ENCODE measurements at places on chromosomes 12 and 14.

DNA sequence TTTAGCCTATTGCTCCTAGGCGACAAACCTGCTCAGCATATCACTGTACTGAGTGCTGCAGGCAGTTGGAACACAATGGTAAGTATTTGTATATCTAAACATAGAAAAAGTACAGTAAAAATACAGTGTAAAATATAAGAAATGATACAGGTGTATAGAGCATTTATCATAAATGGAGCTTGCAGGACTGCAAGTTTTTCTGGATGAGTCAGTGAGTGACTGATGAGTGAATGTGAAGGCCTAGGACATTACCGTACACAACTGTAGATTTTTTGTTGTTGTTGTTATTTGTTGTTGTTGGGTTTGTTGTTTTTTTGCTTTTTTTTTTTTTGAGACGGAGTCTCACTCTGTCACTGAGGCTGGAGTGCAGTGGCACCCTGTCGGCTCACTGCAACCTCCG, 33.4 kb downstream of the PNMA1 start:
- DNase-seq = no peak

- peak; percentile 73 for DNase-seq
Observed at GRCh38 chr12:80412343-80412953, 31.6 kb upstream of the PTPRQ start.

DNA sequence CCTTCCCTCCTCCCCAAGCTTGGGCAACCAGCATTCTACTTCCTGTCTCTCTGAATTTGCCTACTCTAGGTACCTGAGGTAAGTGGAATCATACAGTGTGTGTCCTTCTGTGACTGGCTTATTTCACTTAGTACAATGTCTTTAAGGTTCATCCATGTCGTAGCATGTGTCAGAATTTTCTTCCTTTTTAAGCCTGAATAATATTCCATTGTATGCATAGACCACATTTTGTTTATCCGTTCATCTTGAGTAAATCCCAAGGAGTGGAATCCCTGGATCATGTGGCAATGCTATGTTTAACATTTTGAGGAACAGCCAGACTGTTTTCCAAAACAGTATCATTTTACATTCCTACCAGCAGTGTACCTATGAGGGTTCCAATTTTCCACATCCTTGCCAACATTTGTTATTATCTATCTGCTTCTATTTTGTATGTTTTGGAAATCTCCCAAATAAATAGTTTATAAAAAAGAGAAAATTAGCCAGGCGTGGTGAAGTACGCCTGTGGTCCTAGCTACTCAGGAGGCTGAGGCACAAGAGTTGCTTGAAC, 12.4 kb downstream of the HSP90AA1 start:
- DNase-seq = no peak

DNA sequence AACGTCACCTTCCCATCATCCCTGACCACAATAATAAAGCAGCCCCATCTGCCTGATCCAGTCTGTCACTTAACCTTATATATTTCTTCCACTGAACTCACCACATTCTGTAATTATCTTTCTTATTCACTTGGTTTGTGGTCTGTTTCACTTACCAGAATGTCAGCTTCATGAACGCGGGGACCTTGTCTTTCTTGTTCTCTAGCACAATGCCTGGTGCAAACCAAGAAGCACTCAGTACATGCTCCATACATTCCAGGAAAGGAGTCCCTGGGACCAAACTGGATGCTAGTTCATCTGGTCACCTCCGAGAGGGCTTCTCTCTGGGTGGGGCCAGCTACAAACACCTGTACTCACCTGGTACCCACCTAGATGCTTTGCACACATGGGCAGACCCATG, 17.4 kb upstream of the ANKRD33 start:
- DNase-seq = no peak

DNA sequence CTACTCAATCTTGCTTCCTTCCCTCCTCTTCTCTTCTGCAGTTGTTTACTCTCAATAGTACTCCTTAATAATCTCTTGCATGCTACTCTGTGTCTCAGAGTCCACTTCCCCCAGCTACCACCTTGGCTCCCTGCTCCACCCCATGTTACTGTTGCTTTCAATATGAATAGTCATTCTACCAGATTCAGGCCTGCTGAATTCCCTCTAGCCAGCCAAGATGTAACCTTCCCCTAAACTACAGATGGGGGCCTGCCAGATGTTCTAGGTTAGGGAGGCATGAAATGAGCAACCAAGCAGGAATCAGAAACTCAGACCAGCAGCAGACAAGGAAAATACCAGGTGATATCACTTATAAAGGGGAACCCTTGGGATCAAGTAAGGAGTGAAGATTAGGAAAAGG, 392.1 kb upstream of the DDHD1 start:
- DNase-seq = no peak

DNA sequence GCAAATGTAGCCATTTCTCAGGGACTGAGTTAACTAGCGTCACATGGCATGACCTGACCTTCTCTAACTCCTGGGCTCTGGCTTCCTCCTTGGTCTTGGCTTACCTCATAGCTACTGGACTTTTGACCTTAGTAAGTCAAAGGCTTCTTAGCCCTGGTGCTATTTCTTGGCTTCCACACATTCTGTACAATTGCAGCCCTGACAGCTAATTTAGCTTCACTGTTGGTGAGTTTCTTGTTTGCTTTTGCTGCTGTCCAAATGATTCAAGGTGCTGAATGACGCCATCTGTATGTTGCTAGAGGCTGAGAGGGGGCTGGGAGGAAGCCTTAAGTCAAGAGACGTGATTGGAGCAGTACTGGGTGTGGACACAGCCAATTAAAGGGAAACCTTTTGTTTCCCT, 202.7 kb downstream of the PRKD1 start:
- DNase-seq = no peak

GRCh38 chr12:39763071-39763889, 143.7 kb upstream of the ABCD2 start:
- no peak for DNase-seq

- DNase-seq = no peak
Observed at GRCh38 chr12:40566271-40566670, 126.0 kb upstream of the CNTN1 start.

DNA sequence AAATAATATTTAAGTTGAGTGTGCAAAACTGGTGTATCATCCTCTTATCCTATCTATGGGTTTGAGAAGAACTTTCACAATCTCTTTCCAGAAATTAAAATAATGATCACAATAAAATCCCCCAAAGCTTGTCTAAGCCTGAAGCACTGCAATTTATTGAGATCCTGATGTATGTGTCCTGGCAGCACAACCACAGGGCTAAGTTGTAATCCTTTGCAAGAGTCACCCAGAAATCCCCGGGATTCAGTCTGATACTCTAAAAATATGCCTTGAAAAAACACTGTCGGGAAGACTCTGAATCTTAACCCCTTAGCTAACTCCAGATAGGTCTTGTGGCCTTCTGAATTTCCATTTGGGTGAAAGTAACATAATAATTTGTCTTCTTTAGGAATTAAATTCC, 40.3 kb upstream of the STXBP6 start:
- DNase-seq = no peak

DNA sequence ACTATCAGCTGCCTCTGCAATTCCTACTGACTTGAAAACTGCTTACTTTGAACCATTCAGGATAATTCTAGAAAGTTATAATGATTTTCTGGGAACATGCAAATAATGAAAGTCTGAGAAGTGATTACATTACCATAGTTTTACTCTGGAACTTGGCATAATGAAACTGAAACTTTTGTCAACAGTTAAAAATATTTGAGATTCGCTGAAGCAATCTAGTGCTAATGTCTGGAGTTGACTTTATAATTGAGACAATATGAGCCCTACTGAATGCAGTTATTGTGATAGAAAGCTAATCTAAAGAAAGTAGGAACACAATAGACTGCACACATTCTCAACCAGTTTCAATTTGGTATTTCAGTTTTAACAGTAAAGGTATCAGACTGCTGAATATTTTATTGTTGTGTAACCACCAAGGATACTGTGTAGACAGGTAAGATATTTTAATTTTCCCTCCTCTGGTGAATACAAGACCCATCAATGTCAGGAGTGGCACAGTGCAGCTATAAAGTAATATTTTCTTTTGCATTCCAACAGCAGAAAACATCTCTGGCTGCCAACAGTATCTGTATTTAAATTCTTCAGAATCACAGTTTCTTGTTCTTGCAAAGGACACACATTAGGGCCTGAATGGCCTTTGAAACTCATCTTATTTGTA, 483.5 kb downstream of the ATP23 start:
- peak; percentile 39 for DNase-seq

DNA sequence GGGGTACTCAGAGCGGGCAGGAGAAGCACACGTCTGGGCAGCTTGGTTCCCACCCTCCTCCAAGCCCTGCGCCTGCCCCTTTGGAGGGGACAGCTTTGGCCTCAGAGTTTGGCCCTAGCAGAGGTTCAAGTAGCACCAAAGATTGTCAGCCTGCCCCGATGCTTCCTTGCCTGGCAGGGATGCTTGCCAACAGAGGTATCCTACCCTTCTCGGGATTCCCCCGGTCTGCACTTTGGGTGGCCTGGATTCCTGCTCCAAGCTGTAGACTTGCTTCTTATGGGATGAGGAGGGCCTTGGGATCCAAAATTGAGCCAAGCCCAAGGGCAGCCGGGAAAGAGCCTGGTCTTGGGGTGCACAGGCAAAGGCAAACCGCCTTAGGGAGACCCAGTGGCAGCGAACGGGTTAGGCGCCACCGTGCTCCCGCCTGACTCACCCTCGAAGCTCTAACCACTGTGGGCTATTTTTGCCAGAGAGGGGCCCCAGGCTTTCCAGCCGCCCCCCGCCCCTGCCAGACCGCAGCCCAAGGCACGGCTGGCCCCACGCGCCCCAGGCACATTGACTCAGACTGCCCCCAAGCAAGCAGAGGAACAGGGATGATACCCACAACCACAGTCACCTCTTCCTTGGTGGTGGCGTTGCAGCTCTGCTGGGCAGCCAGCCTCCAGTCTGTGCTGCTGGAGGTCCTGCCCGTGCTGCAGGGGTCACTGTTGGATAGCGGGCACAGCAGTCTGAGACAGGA, 847 bp upstream of the WNT10B start:
- peak; percentile 35 for DNase-seq

DNA sequence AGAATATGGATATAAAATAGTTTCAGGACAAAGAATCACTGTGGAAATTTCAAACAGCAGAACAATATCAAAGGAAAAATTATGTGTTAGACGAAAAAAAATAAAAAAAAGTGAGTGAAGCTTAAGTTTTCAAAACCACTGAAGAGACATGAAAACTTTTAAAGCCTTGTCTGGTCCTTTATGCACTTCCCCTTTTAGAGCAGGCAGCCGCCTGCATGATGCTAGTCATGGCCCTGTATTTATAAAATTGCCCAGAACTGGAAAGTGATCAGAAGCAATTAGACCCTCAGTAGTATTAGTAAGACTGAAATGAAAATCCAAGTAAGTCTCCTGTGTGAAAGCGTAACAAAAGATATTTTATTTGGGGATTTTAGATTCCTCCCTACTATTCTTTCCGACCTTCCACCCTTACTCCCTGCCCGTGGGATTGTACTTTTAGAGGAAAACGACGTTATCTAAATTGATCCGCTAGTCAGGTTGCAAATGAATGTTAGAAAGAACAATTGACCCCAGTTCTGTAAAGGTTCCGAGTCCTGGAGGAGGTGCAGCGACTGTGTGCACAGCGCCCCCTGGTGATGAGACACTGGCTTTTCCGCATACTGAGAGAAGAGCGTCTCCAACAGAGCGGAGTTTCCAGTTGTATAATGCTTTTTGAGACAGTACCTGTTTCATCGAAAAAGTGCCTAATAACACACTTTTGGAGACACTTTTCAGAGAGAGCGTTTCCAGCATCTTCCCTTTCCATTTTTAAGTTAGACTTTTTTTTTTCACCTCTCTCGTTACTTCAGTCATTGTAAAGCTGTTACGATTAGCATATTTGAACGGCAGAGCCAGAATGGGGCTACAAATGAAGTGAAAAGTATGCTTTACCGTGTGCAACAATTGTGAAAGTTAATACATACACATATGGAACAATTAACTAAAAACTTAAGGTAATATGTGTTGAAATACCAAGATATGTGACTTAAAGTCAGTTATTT, 12.4 kb downstream of the MGST1 start:
- DNase-seq = peak; percentile 71
